ENCODE measurements at places on chromosomes 2 and 18.
A peak's percentile ranks its signal among the peaks of the same experiment; 100 is the strongest.

- no peak for DNase-seq
Measured at GRCh38 chr2:48232351-48232750, 297.6 kb upstream of the STON1 start.

DNA sequence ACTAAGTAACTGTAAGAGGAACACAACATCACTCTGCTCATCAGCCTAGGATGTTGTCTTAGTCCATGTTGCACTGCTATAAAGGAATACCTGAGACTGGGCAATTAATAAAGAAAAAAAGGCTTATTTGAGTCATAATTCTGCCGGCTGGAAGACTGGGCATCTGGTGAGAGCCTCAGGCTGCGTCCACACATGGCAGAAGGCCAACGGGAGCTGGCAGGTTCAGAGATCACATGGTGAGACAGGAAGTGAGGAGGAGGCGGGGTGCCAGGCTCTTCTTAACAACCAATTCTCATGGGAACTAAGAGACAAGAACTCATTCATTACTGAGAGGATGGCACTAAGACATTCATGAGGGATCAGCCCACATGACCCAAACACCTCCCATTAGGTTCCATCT lies 46.8 kb downstream of the EPG5 start:
- DNase-seq, result peak; percentile 11

- DNase-seq, result no peak
Measured at GRCh38 chr2:162833345-162833744, 5.2 kb downstream of the KCNH7 start.

DNA sequence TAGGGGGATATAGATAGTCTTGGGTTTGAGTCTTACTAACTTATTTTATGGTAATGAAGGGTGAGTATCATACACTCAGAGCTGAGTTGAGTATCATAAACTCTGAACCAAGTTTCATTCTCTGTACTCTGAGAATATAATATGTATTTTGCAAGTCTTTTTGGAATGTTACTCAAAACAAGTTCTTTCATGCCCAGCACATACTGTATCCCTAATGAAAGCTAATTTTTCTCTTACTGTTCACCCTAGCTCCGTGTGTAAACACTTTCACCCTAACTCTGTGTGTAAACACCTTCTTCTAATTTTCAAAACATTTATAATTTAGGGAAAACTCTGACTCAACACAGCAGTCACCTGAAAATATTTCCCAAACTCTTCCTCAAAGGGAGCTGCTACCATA lies 29.7 kb upstream of the CHST9 start:
- no peak for DNase-seq

DNA sequence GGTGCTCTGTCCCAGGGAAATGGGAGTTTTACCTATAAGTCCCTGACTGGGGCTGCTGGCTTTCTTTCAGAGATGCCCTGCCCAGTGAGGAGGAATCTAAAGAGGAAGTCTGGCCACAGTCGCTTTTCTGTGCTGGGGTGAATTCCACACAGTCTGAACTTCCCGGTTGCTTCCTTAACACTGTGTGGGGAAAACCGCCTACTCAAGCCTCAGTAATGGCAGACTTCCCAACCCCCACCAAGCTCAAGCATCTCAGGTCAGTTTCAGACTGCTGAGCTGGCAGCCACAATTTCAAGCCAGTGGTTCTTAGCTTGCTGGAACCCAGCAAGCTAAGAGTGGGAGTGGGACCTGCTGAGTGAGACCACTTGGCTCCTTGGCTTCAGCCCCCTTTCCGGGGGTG lies 54.9 kb downstream of the NUP35 start:
- no peak for DNase-seq

GRCh38 chr18:13260197-13260934 lies 41.8 kb downstream of the LDLRAD4 start:
- DNase-seq, result no peak

GRCh38 chr2:18009891-18010290 lies 131.4 kb downstream of the KCNS3 start:
- no peak for DNase-seq

- no peak for DNase-seq
Measured at GRCh38 chr18:48880931-48881330, 69.8 kb downstream of the SMAD7 start.

GRCh38 chr2:216348756-216349308 lies 23.5 kb downstream of the MARCHF4 start:
- no peak for DNase-seq

- no peak for DNase-seq
Measured at GRCh38 chr2:86633155-86633651, 9.5 kb upstream of the RNF103 start.

DNA sequence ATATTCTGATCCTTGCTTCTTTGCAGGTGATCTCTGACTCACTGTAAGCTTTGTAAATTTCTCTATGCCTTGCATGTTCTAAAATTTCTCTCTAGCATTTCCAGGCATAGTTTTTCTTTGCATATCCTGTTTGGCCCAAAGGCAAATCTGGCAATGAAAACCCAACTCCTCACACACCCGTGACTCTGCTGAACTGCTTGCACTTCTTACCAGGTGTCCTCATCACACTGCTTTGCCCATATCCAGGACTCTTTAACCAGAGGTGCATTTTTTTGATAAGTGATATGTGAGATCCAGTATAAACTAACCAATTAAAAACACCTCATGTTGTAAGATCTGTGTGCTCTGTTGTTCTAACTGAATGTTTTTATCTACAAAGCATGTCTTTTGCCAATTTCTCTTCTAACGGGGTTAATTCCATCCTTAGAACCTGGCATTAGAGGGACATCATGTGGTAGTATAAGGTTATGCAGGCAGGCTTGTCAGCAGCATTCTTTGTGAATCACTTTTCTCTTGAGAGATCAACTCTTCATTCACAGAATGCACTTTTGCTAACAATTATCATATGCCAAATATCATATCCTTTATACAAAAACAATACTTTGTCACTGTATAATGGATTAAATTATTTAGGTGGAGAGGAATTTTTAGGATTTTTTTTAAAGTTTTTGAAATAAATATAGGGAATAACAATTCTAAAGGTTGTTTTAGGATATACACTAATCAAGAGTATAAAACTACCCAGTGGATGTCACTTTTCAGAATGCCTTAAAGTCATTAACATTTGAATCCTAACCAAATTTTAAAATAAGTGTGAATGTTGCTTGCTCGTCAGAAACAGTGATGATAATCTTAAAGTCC lies 20.8 kb upstream of the TMX3 start:
- DNase-seq, result peak; percentile 32

DNA sequence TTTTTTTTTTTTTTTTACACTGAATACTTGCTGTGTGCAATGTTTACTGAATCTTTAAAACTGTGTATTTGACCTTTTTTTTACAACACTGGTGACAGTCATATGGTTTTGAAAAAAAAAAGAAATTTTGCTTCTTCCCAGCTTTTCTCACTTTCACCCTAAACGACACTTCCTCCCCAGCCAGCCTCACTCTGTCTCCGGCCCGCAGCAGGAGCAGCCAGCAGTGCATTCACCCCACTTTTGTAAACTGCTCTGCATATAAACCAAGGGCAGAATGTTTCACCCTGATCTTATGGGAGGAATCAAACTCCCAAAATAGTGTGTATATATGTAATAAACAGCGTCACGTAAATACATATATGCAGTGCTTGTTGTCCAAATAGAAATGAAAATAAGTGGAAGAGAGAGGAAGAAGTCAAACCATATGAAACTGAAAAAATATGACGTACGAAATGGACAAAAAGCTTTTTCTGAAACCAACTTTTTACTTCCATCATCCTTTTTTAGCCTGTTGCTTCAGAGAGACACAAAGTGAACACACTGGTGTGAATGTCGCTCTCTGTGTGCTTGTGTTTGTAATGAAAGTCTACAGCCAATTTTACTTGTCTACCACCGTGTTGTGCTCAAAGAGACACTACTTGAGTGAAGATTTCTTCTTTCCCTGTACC lies 54.2 kb downstream of the ZCCHC2 start:
- no peak for DNase-seq

GRCh38 chr2:120952318-120952717 lies 216.7 kb downstream of the GLI2 start:
- DNase-seq, result no peak

GRCh38 chr2:10303181-10303693 lies 533 bp downstream of the HPCAL1 start:
- no peak for DNase-seq

DNA sequence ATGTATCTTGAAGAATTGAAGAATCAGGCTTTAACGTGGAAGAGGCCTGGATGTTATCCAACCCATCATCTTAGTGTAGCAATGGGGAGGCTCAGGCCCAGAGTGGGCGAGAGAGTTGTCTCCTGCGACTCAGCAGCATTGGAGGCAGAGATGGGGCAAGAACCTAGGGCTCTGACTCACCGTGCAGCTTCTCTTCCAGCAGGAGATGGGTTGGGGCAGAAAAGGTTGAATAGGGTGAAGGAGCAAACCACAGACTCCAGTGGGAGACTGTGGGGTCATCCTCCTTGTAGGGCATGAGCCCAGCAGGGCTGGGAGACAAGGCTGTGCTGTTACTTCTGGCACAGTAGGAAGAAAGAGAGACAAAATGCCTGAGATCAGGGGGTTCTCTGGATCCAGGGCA lies 1.4 kb downstream of the IL36RN start:
- DNase-seq, result no peak

DNA sequence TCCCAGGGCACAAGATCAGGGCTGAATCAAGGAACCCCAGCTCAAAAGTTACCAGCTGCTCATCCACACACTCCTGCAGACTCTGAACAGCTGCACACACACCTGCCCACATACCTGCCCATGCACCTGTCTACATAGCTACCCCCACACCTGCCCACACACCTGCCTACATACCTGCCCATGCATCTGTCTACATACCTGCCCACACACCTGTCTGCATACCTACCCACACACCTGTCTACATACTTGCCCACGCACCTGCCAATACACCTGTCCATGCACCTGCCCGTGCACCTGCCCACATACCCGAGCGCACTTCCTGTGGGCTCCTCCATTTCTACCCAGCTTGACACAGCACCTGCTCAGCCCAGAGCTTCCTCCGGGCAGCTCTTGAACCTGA lies 122.8 kb upstream of the AGAP1 start:
- no peak for DNase-seq

DNA sequence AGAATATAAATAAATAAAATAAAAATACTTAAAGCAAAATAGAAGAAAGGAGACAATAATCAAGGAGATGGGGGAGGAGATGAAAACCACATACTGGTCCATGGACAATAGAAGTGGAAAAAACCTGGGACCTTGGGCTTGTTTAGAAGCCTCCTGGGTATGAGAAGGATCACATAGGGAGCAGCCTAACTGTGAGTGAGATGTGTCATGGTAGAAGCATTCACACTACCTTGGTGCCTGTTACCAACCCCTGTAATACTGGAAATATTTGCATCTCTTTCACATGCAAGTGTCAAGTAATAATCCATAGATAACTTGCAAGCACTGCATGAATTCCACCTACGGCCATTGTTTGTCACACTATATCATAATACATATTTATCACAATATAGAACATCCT lies 23.2 kb upstream of the RNF103 start:
- no peak for DNase-seq

DNA sequence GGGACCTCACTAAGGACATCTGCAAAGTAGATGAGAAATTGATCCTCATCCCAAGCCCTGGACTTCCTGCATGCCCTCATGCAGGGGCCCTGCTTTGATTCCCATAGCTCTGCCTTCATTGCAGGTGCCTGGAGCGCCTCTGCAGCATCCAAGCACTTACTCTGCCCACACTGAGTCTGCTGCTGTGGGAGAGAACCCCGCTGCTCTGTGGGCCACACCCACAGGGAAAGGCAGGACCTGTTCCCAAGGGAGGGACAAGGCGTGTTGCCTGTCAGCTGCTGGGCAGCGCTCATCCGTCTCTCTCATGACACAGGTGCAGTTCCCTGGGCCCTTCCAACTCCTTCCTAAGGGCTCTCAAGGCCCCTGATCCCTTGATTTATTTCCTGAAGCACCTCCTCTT lies 266.8 kb upstream of the SMIM21 start:
- no peak for DNase-seq

GRCh38 chr2:197195518-197195917 lies 115.1 kb downstream of the ANKRD44 start:
- no peak for DNase-seq

DNA sequence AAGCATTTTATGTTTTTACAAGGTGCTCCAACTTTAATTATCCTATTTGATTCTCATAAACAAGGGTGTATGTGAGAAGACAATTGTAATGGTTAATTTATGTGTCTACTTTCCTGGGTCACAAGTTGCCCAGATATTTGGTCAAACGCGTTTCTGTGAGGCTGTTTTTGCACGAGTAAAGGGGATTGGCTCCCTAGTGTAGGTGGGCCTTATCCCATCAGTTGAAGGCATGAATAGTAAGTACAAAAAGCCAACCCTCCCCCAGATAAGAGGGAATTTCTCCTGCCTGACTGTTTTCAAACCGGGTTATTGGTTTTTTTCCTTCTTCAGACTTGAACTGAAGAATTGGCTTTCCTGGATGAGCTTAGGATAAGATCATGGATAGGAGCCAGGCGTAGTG lies 224.0 kb upstream of the NCKAP5 start:
- no peak for DNase-seq

DNA sequence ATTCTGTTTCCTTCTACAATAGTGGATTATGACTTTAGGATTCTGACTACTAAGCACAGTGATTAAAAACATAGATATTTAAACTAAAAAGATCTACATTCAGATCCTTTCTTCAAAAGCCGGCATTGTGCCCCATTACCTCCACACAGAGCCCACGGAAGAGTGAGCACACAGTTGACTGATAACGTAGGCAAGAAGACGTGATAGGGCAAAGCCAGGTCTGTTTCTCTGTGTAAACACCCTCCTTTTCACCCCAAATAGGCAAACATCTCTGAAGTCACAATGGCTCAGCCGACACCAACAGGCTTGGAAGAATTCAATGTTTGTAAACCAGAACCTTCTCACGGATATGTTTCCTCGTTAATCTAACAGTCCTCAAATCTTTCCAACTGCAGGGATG lies 302.9 kb downstream of the CMPK2 start:
- no peak for DNase-seq

DNA sequence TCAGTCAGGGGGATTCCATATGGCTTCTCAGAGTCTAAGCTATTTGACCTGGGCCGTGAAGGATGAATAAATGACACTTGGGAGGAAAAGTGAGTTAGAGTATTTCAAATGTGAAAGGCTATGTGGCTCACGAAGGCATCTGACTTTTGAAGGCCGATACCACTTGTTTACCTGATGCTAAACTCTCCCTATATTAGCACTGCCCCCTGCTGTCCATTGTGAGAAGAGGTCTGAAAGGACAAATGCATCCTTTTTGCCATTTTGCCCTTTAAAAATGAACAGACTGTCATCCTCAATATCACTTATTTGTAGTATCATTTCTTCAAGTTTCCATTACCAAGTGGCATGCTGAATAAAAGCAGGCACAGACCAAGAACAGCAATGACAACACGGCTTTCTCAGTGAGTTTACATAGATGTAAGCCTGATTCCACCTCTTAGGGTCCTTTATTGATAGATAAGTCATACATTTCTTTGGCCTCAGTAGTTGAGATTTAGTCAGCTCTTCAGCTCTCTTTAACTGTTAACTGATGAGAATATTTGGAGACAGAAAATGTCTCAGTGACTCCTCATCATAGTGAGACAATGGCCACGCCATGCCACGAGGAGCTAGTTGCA lies 40.1 kb downstream of the DOCK10 start:
- peak; percentile 31 for DNase-seq

All from LoVo (cell line).